ENCODE measurements at places on chromosomes 7 and 10. TPM values are rescaled to one million over a fixed set of nuclear protein-coding genes. Genes with fewer than 3 reads are reported as not detected.

NOS3 gene
- 29.3 TPM for total RNA-seq

CYP3A7 gene
- total RNA-seq, result not detected

C10orf62 gene
- total RNA-seq, result not detected

FXYD4 gene
- not detected for total RNA-seq

SPDYE11 gene
- total RNA-seq, result not detected

TMEM270 gene
- total RNA-seq, result not detected

TEX47 gene
- not detected for total RNA-seq

MRC1 gene
- total RNA-seq, result 201 TPM

TMEM209 gene
- 7.2 TPM for total RNA-seq

CH25H gene
- total RNA-seq, result 3.8 TPM

CCDC172 gene
- not detected for total RNA-seq

PTCD1 gene
- 4.8 TPM for total RNA-seq

AZGP1 gene
- not detected for total RNA-seq

ODAD2 gene
- 0.76 TPM for total RNA-seq

UPK3BL2 gene
- total RNA-seq, result 0.60 TPM

STOX1 gene
- 0.09 TPM for total RNA-seq

NME8 gene
- not detected for total RNA-seq

NPC1L1 gene
- total RNA-seq, result not detected

All from dermis lymphatic vessel endothelial cell (primary cell).